Bronchial smooth muscle cell (primary cell): ENCODE measurements at places on chromosomes 5 and 9. TPM values are rescaled to one million over a fixed set of nuclear protein-coding genes. Genes with fewer than 3 reads are reported as not detected.

The CARTPT gene
- total RNA-seq: not detected in 2 replicates

The SAXO1 gene
- total RNA-seq: 0.09 and 0.16 TPM in 2 replicates

The FAM13B gene
- total RNA-seq: 16.4 and 17.9 TPM in 2 replicates

The C5orf52 gene
- total RNA-seq: not detected in 2 replicates

The BTNL3 gene
- not detected in 2 replicates for total RNA-seq

The STKLD1 gene
- 0.69 and 0.95 TPM in 2 replicates for total RNA-seq

The MLANA gene
- not detected in 2 replicates for total RNA-seq

The ANKRD34B gene
- not detected in 2 replicates for total RNA-seq

The ADAMTS16 gene
- total RNA-seq: 0.16 TPM in 1 of 2 replicates, not detected in the other

The PGGT1B gene
- 10.7 and 15.6 TPM in 2 replicates for total RNA-seq

The CCNJL gene
- total RNA-seq: under 0.01 and 0.09 TPM in 2 replicates

The SPINK4 gene
- 0.95 TPM in 1 of 2 replicates, not detected in the other for total RNA-seq

The FGF10 gene
- total RNA-seq: 0.26 and 0.79 TPM in 2 replicates

The TMEM174 gene
- total RNA-seq: not detected in 2 replicates

The SKIC3 gene
- total RNA-seq: 117 and 149 TPM in 2 replicates

The ECSCR gene
- total RNA-seq: not detected in 2 replicates

The HACD4 gene
- total RNA-seq: 4.9 and 7.4 TPM in 2 replicates

The KLHL9 gene
- total RNA-seq: 28.8 and 35.0 TPM in 2 replicates

The TEK gene
- total RNA-seq: 0.43 and 15.6 TPM in 2 replicates

The IFNK gene
- total RNA-seq: not detected in 2 replicates

The SMIM33 gene
- total RNA-seq: not detected in 2 replicates

The CDH12 gene
- total RNA-seq: not detected in 2 replicates

The LRRC14B gene
- not detected in 2 replicates for total RNA-seq

The CLIC3 gene
- total RNA-seq: 6.8 and 8.2 TPM in 2 replicates

The THBS4 gene
- 1.6 and 3.4 TPM in 2 replicates for total RNA-seq

The ZNF483 gene
- total RNA-seq: 1.9 and 2.2 TPM in 2 replicates

The SUB1 gene
- total RNA-seq: 123 and 177 TPM in 2 replicates

The MUSK gene
- 0.32 and 2.1 TPM in 2 replicates for total RNA-seq

The FBLL1 gene
- total RNA-seq: 0.26 and 0.79 TPM in 2 replicates

The LCNL1 gene
- 0.16 and 0.34 TPM in 2 replicates for total RNA-seq

The SH3GL2 gene
- total RNA-seq: not detected in 2 replicates

The NAIP gene
- total RNA-seq: 2.1 and 5.0 TPM in 2 replicates

The UNC13B gene
- 21.0 and 25.5 TPM in 2 replicates for total RNA-seq

The ESM1 gene
- 2.7 TPM in 2 replicates for total RNA-seq

The ZNF346 gene
- total RNA-seq: 12.7 and 14.7 TPM in 2 replicates

The NSMF gene
- total RNA-seq: 10.5 and 11.3 TPM in 2 replicates

The PROB1 gene
- total RNA-seq: 0.26 and 1.3 TPM in 2 replicates

The HAVCR1 gene
- total RNA-seq: 0.34 TPM in 1 of 2 replicates, not detected in the other

The PCDHGC5 gene
- total RNA-seq: 3.5 and 4.4 TPM in 2 replicates

The LRRC19 gene
- total RNA-seq: not detected in 2 replicates

The OBP2B gene
- not detected in 2 replicates for total RNA-seq

The QRFP gene
- total RNA-seq: not detected in 2 replicates

The ACTL7B gene
- not detected in 2 replicates for total RNA-seq

The SNX18 gene
- total RNA-seq: 87.3 and 92.0 TPM in 2 replicates

The PCDHGA12 gene
- total RNA-seq: 7.4 and 15.8 TPM in 2 replicates

The ADAMTS12 gene
- 4.3 and 9.8 TPM in 2 replicates for total RNA-seq

The TLX3 gene
- not detected in 2 replicates for total RNA-seq

The RFX3 gene
- 1.6 and 2.0 TPM in 2 replicates for total RNA-seq

The SLC6A3 gene
- under 0.01 TPM in 1 of 2 replicates, not detected in the other for total RNA-seq

The WHRN gene
- total RNA-seq: 1.4 and 1.5 TPM in 2 replicates

The PCDHB16 gene
- total RNA-seq: 0.16 and 2.1 TPM in 2 replicates

The ACTBL2 gene
- under 0.01 TPM in 1 of 2 replicates, not detected in the other for total RNA-seq

The GIN1 gene
- 4.7 and 5.7 TPM in 2 replicates for total RNA-seq

The KCTD16 gene
- 0.26 and 0.47 TPM in 2 replicates for total RNA-seq

The C9orf152 gene
- total RNA-seq: not detected in 2 replicates
